ENCODE measurements at places on chromosomes 12 and 14.

DNA sequence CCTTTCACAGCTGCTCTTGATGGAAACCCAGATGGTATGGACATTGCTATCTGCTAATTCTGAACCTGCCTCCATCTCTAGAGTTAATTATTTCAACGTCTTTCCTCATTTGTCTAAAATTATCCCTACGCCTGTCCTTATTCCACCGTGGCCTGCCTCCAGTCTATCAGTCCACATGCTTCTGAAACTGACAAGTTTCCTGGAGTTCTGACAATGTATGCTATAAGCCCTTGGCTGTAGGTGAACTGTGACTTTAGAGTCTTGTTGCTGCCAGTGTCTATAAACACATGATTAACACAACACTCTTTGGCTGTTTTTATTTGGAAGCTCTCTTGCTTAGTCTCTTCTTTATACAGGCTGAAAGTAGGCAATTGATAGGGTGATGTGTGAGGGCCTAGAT is 1052.9 kb downstream of the TMTC2 start:
- DNase-seq, result no peak

DNA sequence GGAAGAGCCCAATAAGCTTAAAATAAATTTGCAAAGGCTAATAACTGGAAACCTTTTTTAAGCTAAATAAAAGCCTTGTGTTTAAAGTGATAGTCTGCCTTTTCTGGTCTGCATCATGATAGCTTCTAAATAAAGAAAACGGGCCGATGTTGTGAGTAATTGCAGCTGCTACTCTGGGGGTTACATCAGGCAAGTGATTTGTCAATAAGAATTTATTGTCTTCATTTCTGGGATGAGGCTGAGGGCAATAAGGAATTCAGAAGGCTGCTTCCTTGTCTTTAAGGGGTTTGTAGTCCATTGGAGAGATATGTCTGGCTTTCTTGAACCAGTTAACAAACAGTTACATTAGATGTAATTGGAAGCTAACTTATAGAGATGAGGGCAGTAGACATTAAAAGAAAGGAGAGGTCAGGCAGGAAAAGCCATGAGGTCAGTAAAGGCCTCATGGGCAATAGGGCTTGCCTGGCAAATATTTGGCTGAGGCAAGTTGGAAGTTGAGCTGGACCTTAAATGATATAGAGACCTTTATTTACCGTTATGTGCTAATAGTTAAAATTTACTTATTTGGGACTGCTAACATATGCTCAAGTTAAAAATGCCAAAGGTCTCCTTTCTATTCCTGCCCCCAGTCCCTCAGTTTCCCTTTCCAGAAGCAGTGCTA is 85.0 kb downstream of the CRADD start:
- no peak for DNase-seq

DNA sequence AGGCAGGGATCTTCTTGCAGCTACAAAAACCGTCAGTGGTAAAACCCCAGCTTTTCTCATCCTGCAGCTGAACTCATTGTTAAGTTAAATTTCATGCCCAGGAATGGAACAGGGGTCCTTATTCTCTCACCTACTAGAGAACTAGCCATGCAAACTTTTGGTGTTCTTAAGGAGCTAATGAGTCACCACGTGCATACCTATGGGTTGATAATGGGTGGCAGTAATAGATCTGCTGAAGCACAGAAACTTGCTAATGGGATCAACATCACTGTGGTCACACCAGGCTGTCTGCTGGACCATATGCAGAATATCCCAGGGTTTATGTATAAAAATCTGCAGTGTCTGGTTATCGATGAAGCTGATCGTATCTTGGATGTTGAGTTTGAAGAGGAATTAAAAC is 68.9 kb downstream of the DCAF5 start:
- no peak for DNase-seq

GRCh38 chr14:92369097-92369496 is 46.1 kb downstream of the SLC24A4 start:
- DNase-seq, result no peak

DNA sequence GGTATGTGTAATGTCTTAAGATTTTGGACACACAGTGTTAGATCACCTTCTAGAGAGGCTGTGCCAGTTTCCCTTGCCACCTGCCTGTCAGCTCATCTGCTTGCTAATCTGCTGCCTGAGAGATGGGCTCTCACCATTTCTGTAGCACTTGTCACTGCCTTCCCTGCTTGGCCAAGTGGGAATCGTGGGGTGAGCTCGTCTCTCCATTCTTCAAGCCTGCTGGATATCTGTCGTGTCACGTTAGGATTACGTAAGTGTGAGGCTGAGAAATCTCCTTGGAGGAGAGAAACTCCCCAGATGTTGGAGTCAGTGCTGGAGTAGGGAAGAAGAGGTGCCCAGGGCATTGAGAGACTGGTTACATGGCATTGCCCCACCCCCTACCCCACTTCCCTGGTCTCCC is 8.6 kb upstream of the RPH3A start:
- DNase-seq, result no peak

DNA sequence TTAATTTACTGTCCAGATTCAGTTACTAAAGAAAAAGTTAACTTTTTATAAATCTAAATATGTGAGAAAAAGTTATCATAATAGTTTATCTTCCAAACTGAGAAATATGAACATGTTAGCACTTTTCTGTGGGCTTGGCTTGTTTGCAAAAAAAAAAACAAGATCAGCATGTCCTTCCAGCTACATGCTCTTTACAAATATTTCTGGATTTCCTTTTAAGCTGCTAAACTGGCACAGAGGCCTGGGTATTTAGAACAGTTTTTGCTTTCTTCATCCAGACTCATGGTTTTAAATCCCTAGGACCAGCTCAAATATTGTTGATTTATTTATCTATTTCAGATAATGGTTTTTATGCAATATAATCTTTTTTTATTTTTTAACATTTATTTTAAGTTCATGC is 1444.5 kb upstream of the FLRT2 start:
- no peak for DNase-seq

- no peak for DNase-seq
Measured at GRCh38 chr14:93959239-93960107, 16.9 kb downstream of the ASB2 start.

GRCh38 chr12:94305130-94305957 is 154.3 kb downstream of the CEP83 start:
- DNase-seq, result no peak

- DNase-seq, result no peak
Measured at GRCh38 chr14:24053548-24054323, 1.9 kb downstream of the CARMIL3 start.

All from SHP77 (cell line).